ENCODE measurements at places on chromosomes 5 and 9.
A peak's percentile ranks its signal among the peaks of the same experiment; 100 is the strongest.

GRCh38 chr9:126399251-126399650 is 72.6 kb downstream of the MVB12B start:
- no peak for DNase-seq

- DNase-seq: peak; percentile 82
These were observed 157.0 kb upstream of the TRPC7 start for GRCh38 chr5:136522217-136522956.

GRCh38 chr5:2708132-2708531 is 43.3 kb downstream of the IRX2 start:
- DNase-seq: no peak

GRCh38 chr9:138099803-138100598 is 222.4 kb downstream of the CACNA1B start:
- DNase-seq: peak; percentile 64

DNA sequence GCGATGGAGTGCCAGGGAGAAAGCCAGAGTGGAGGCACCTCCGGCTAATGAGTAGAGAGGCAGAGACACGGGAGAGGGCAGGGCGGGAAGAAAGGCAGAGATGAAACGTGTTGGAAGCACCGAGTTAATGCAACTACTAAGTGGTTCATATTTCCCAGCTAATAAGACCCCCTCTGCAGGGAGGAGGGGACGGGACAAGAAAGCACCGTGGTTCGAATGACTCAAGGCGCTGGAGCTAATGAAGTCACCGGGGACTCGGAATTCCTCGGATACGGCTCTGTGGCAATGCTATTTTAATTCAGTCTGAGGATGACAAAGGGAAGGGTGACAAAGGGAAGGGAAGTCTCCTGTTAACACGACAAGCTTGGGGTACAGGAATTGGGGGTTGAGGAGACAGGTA is 54.5 kb upstream of the RAPGEF1 start:
- DNase-seq: no peak

DNA sequence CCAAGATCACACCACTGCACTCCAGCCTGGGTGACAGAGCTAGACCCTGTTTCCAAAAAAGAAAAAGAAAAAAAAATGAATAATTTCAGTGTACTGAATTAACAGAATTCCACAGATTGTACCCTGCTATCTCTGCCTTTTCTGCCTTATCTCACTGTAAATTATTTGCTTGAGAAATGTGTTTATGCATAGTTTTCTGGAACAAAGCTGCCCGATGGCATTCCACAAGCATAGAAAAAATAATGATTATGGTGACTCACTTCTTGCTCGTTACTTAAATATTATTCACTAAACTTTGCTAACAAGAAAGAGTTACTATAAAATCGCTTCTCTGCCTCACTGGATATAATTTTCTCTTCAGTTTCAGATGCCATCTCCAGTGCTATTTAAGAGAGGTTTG is 88.7 kb upstream of the FAM169A start:
- DNase-seq: no peak

GRCh38 chr9:34630402-34631154 is 1.7 kb upstream of the ARID3C start:
- DNase-seq: no peak

GRCh38 chr9:35000535-35001284 is 11.2 kb downstream of the DNAJB5 start:
- no peak for DNase-seq

DNA sequence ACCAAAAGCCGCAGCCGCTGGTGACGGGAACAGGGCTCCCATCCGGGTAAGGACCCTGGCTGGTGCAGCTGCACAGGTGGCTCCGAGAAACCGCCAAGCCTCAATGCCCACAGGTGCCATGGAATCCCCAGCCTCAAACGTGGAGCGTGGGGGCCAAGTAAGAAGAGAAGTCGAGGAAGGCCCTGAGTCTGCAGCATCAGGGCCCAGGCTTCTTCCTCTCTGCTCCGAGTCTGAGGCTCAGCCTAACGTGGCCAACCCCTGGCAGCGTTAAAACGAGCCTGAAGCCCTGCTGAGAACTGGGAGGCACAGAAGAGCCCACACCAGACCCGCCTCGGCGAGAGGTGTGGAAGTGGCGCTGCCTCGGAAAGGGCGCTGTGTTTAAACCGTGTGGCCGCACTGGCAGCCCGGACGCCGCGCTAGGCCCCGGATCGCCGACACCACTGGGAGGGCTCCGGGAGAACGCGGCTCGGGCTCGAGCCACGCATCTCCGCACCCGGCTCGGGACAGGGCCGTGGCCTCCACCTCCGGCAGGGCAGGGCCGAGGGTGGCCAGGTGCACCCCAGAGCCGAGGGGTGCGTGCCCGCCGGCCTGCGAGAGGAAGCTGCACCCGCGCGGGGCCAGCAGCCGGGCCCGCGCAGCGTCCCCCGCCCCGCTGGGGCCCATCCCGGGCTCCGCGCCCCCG is 730 bp downstream of the ZMYND19 start:
- peak; percentile 60 for DNase-seq

DNA sequence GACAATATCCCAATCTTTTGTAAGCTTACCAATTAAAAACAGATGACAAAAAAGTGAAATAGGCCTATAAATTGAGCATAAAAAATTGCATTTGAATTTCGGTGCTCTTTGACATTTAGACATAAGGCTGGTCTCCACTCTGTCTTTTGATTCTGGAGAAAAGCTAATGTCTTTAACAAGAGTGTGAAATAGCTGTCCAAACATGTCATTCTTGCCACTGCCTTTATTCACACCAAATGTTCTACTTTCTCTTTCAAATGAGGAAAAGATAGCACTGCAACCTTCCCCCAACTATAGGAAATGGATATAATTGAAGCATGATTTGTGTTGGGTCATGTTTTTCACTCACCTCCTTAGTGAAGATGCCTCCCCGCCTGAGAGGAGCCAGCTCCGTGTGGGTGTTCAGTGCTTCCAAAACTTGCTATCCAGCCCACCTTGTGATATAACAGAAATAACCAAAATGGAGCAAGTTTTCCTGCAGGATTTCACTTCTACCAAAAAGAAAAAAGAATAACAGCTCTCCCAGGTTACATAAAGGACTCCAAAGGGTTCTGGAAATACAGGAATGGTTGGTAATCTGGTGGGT is 55.2 kb upstream of the STK32A start:
- DNase-seq: no peak

- no peak for DNase-seq
These were observed 44.8 kb downstream of the PRLR start for GRCh38 chr5:35185518-35185917.

DNA sequence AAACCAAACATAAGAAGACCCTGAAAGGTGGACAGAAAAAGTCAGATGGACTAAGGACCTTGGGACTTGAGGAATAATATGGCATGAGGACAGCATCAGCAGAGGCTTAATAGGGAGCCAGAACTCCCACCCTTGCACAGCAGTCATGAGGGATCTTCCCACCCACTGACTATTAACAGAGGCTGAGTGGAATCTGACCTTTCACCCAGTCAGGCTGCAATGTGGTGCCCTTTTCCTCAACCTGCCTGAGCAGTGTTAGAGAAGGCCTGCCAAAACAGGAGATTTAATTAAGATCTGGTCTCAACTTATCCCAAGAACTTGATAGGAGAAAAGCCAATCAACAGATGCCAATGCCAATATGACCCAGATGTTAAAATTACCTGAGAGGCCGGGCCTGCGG is 481.9 kb downstream of the KDM4C start:
- no peak for DNase-seq

- no peak for DNase-seq
These were observed 5.5 kb downstream of the PAX5 start for GRCh38 chr9:37028420-37029031.

DNA sequence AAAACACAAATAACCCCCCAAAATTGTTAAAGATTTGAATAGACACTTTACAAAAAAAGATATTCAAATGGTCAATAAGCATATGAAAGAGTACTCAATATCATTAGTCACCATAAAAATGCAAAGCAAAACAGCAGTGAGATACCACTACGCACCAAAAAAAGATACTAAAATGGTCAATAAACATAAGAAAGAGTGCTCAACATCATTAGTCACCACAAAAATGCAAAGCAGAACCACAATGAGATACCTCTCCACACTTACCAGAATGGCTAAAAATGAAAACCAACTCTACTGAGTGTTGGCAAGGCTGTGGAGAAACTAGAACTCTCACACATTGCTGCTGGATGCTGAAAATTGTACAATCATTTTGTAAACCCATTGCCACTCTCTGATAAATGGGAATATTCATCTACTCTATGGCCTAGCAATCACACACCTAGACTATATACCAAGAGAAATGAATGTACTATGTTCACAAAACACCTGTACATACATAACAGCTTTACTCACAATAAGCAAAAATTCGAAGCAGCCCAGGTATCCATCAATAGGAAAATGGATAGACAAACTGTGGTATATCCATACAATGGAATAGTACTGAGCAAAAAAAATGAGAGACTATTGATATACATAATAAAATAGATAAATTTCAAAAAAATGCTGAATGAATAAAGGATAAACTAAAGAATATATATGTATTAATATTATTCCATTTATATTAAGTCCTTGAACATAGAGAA is 205.0 kb upstream of the DAPK1 start:
- no peak for DNase-seq

DNA sequence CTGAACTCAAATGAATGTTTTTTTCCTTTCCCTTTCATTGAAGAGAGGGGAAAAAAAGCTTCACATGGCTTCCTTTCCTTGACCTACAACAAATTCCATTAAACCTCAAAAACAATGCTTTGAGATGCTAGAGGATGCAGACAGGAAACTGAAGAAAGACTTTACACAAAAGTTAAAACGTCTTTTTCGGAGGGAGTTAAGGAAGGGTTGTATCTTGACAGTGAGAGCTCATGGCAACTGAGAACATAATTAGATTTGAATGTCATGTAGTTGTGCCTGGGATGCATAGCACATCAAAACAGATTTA is 66.4 kb downstream of the EBF1 start:
- no peak for DNase-seq

- DNase-seq: no peak
These were observed 68.3 kb downstream of the DCP2 start for GRCh38 chr5:113044776-113045465.

GRCh38 chr5:66720780-66721179 is 124.6 kb downstream of the MAST4 start:
- no peak for DNase-seq

GRCh38 chr5:59042201-59043055 is 459.6 kb downstream of the RAB3C start:
- DNase-seq: peak; percentile 89

DNA sequence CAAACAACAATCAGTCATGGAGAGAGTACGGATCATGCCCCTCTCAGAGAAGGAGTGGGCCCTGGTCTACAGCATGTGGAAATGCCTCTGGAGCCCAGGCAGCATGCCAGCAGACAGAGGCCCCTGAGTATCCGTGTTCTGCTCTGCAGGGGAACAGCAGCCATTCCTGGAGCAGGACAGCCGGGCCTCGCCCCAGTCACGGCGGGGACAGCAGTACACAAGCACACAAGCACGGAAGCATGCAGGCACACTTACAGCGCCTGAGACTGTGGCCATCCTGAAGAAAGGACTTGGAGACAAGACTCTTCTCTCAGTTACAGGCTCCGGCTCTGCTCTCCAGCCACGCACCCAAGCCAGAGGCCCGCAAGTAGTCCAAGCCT is 102.6 kb upstream of the ALDH1B1 start:
- no peak for DNase-seq
